GM23248 (cell line): ENCODE measurements at places on chromosomes 3 and 15.

GRCh38 chr15:99177679-99178078, 71.7 kb downstream of the TTC23 start:
- H3K27me3 ChIP-seq = no peaks in the 10 kb centered on the region
- no peak overlapping the region for H3K27ac ChIP-seq
- no peaks in the 10 kb centered on the region for H3K36me3 ChIP-seq

DNA sequence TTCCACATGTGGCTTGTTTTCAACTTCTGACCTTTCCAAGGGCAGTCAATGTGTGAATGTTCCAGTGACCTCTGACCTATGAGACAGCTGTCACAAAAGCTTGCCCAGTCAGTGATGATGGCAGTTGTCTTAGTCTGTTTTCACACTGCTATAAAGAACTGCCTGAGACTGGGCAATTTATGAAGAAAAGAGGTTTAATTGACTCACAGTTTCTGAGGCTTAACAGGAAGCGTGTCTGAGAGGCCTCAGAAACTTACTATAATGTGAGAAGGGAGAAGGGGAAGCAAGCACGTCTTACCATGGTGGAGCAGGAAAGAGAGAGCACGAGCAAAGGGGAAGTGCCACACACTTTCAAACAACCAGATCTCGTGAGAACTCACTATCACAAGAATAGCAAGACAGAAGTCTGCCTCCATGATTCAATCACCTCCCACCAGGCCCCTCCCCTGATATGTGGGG, 95.6 kb downstream of the ECT2 start:
- H3K36me3 ChIP-seq = no peaks in the 10 kb centered on the region
- no peak overlapping the region for H3K4me3 ChIP-seq
- no peak for DNase-seq
- H3K27ac ChIP-seq = no peak overlapping the region
- H3K27me3 ChIP-seq = peaks cover 87% of the 10 kb centered on the region

DNA sequence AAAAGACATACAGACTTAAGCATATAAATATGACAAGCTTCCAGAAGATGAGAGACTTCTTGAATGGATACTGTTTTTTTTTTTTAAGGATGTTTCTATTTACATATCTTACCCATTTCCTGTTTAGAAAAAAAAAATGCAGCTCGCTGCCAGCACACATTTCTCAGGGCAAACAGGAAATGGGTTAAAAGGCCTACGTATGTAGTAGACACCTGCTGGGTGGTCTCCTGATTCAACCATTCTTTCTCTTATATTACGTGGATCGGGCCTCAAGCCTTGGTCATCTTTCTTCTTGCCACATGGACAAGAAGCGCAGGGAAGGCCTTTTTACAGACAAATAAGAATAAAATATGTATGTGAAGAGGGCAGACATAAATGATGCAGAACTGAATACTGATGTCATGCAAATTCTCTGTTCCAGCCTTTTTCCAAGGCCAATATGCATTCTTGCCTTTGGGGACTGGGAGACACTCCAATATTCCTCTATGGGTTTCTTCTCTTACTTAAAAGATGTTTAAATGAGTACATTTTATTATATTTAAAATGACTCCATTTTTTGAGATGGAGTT, 35.0 kb upstream of the TJP1 start:
- H3K27me3 ChIP-seq = no peaks in the 10 kb centered on the region
- H3K27ac ChIP-seq = no peak overlapping the region
- H3K4me3 ChIP-seq = no peak overlapping the region

DNA sequence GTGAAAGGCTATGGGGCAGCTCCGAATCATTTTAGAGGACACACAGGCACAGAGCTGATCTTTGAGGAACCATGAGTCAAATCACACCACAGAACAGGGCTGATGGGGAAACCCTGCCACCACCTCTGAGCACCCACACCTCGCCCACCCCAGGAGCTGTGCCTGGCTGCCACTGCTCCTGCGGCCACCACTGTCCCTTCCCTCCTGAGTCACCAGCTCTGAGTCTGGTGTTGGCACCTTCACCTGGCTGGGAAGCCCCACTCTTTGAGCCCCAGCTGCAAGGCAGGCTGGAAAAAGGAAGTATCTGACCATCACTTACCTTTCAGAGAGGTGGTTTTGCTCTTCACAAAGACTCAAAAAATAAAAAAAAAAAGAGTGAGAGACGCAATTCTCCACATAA, 63.6 kb upstream of the MEF2A start:
- no peaks in the 10 kb centered on the region; the same call in 1 of the 2 replicates for H3K27me3 ChIP-seq
- no peaks in the 10 kb centered on the region for H3K36me3 ChIP-seq
- no peak overlapping the region for H3K4me3 ChIP-seq

DNA sequence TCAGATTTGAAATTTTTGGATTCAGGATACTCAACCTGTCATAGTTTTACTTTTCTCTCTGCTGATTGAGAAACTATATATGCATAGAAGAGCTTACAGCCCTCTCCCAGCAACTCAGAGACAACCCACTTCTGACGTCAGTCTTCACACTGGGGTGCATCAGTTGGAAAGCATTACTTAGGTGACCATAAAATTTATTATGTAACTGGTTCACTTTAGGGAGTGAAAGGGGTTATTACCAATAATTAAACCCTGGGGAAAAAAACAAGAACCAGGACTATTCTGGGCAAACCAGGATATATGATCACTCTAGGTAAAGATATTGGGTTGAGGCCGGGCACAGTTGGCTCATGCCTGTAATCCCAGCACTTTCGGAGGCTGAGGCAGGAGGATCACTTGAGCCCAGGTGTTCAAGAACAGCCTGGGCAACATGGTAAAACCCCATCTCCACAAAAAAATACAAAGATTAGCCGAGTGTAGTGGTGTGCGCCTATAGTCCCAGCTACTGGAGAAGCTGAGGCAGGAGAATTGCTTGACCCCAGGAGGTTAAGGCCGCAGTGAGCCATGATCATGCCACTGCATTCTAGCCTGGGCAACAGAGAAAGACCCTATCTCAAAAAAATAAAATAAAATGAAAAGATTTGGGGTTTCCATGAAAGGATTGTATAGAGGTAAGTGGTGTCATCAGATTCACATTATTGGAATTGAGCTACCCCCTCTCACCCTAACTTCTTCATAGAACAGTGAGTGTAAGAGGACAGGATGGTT, 27.1 kb downstream of the HES1 start:
- no peak for DNase-seq
- no peaks in the 10 kb centered on the region for H3K36me3 ChIP-seq
- H3K27me3 ChIP-seq = peaks cover 50% of the 10 kb centered on the region
- no peak overlapping the region for H3K4me3 ChIP-seq
- no peak overlapping the region for H3K27ac ChIP-seq

DNA sequence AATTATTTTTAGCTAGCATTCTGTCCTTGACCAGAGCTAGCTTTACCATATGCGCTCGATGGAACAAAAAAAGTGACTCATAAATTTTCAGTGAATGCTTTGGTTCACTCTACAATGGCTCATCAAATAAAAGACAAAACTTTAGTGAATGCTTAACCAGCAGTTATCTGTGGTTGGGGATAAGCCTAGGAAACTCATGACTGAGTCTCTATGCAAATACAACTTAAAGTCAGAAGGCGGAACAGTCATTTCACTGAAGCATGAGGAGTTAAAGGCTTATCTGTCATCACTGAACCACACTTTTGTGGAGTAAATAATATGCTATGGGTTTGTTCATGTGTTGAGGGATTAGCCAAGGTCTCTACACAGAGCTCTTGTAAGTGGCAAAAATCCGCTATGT, 308.4 kb downstream of the SQOR start:
- DNase-seq = no peak
- no peaks in the 10 kb centered on the region for H3K4me1 ChIP-seq
- H3K27me3 ChIP-seq = no peaks in the 10 kb centered on the region
- H3K4me3 ChIP-seq = no peak overlapping the region
- H3K36me3 ChIP-seq = no peaks in the 10 kb centered on the region

- H3K4me3 ChIP-seq = 0 out of 2 replicates have a peak overlapping the region, but pooled peaks have one; percentile 1
- H3K36me3 ChIP-seq = no peaks in the 10 kb centered on the region
- H3K27me3 ChIP-seq = no peaks in the 10 kb centered on the region
- peak overlapping the region; percentile 76 for H3K27ac ChIP-seq
- peaks cover 35% of the 10 kb centered on the region for H3K4me1 ChIP-seq
- DNase-seq = peak; percentile 89
Observed at GRCh38 chr3:99319961-99320360, 318.4 kb upstream of the COL8A1 start.
